Stimulated activated CD4-positive, alpha-beta T cell treated with anti-CD3 and anti-CD28 coated beads, Interleukin-2, amount 100 ng/mL, for 48 hours (primary cell): ENCODE measurements at places on chromosomes 2 and 18.

DNA sequence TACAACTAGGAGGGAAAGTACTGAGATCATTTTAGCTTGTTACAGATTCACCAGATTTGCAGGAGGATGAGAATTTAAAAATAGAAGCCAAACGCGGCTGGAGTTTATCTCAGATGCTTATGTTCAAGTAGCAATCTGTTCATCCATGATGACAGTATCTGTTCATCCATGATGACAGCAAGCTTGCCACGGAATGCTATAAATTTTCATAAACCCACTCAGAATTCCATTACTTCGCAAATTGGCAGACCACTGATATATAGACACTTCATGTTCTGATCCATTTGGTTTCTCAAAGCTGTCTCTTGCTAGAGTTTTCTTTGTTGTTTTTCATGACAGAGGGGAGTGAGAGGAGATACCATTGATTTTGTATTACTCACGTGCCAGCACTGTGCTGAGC, 84.2 kb downstream of the GAREM1 start:
- no peak for DNase-seq

DNA sequence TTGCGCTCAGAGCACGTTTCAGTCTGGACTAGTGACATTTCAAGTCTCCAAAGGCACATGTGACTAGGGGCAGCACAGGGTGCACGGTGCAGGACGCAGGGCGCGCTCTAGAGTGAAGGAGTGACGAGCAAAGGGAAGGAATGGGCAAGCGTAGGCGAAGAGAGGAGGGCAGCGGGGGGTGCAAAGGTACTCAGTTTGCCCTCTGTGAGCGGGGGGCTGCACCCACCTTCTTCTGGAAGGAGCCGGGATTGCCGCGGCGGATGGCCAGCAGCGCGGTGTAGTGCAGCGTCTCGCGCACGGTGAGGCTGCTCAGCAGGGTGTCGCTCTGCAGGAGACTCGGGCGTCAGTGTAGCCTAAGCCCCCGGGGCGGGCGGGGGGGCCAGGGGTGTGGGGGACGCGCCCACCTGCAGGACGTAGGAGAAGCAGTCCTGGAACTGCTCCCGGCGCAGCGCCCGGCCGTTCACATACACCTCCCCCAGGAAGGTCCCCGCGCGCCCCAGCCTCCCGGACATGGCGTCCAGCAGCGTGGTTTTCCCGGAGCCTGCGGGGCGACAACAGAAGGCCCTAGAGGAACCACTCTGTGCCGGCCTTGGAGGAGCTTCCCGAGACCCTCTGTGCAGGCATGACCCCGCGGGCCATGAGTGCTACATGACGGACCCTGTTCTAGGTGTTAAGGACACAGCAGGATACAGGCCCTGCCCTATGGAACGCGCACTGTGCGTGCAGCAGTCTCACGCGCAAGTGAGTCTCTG, 6.9 kb downstream of the ABCG5 start:
- DNase-seq, result no peak

DNA sequence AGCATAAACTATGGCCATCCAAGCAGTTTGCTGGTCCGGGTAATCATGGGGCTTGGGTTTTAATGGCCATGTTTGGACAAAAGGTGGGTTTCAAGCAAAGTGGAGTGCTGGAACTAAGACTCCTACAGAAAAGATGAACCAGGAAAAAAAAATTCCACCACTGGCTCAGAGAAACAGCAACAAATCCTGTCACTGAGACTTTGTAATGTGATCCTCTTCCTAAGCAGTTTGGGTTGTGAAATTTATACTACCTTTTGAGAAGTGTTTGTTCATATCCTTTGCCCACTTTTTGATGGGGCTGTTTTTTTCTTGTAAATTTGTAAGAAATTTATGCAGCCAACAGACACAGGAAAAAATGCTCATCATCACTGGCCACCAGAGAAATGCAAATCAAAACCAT, 40.2 kb downstream of the MRPL33 start:
- DNase-seq, result no peak

DNA sequence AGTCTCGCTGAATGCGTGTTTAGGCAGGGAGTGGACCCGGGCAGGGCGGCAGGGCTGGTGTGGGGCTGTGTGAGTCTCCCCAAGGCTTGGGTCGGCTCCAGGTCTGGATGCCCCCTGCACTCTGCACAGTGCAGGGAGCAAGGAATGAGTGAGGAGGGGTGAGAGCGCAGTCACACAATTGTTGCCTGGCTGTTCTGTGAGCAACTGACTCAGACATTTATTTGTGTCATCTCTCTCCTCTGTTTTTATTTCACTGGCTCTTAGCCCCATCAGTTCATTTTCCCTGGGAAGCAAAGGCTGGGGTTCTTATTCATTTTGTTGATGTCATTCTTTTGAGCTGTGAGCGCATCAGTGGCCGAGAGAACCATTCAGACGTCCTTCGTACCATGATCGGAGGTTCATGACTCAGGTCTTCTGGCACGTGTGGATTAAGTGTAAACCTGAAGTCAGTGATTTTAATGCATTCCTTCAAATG, 61.1 kb downstream of the GATA6 start:
- DNase-seq, result no peak
